Activated effector memory CD4-positive, alpha-beta T cell treated with Interleukin-2 at 50 U/mL for 16 hours (primary cell): ENCODE measurements at places on chromosomes 12 and 14.

- DNase-seq: no peak
Measured at GRCh38 chr12:129379076-129379804, 524.6 kb downstream of the TMEM132D start.

- DNase-seq: no peak
Measured at GRCh38 chr12:21776175-21776574, 1.7 kb upstream of the KCNJ8 start.

- DNase-seq: no peak
Measured at GRCh38 chr12:60180298-60180697, 584.5 kb downstream of the SLC16A7 start.

- no peak for DNase-seq
Measured at GRCh38 chr12:98109266-98109665, 406.1 kb upstream of the TMPO start.

DNA sequence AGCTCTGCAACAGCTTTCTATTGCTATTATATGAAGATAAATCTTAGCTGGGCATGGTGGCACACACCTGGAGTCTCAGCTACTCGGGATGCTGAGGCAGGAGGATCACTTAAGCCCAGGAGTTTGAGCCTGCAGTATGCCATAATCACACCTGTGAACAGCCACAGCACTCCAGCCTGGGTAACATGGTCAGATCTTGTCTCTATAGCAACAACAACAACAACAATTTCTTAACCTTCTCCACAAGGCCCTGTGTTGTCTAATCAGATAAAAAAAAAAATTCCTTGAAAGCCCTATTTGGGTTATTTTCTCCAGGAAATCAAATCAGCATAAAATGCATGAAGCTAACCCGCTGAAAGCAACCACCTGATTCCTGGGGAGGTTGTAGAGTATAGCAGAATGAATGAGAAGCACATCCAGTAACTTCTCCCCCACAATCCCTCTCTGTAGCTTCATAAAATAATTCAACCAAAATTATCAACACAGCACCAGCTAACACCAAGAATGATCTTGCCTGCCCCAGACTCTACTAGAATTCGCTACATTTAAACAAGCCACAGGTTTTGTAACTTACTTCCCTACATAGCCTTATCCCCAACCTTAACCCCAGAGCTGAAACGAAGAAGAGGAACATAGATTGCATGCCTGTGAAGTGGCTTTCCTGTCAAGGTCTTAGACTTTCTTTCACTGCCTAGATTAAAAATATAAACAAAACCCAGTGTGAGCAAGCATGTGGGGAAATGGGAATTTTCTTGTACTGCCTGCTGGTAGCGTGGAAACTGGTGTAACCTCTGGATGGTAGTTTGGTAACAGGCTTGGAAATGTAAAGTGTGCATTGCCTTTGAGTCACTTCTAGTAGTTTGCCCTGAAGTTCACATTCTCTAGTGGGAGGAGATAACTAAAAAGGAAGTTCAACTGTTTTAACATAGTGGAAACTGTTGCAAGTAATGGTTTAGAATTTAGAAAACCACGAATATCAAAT lies 6.0 kb upstream of the STK38L start:
- DNase-seq: no peak

GRCh38 chr12:572532-572899 lies 90.7 kb downstream of the NINJ2 start:
- no peak for DNase-seq

DNA sequence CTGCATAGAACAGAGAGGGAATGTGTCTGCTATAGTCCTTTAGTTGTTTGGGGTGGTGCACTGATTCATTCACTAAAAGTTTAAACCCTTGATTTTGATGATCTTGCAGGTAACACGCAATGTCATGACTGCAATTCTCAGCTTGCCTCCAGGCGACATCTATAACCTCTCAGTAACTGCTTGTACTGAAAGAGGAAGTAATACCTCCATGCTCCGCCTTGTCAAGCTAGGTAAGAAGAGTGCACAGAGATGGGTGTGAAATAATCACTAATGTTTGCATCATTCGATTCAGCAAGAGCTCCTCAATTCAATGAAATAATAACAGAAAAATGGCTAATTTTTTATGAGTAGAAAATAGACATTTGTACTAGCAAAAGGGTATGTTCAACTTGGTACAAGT lies 203.7 kb downstream of the PTPRO start:
- DNase-seq: no peak

DNA sequence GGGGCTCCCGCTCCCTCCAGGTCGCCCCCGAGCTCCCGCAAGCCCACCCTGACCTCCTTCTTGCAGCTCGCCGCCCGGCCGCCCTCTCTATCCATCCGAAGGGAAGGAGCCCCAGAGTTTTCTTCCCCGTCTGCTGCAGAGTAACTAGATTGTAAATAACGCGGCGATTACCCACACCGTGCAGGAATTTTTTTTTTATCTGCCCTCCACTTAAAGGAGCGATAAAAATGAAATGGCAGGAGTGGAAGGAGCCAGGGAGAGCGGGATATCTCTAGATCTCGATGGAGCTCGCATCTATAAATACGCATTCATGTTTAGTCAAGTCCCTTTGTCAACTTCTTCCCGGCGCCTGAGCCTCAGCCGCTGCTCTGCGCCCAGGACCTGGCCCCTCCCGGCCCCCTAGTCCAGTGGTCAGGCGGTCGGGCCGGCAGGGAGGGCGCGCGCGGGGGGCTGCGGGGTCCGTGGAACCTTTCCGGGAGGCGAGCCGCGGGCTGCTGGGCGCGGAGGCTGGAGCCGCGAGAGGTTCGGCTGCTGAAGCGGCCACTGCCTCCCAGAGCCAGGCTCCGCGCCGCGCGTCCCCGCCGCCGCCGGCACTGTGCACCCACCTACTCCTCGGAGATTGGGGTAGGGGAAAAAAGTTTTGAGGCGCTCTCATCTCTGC lies 386.0 kb downstream of the BCAT1 start:
- no peak for DNase-seq

DNA sequence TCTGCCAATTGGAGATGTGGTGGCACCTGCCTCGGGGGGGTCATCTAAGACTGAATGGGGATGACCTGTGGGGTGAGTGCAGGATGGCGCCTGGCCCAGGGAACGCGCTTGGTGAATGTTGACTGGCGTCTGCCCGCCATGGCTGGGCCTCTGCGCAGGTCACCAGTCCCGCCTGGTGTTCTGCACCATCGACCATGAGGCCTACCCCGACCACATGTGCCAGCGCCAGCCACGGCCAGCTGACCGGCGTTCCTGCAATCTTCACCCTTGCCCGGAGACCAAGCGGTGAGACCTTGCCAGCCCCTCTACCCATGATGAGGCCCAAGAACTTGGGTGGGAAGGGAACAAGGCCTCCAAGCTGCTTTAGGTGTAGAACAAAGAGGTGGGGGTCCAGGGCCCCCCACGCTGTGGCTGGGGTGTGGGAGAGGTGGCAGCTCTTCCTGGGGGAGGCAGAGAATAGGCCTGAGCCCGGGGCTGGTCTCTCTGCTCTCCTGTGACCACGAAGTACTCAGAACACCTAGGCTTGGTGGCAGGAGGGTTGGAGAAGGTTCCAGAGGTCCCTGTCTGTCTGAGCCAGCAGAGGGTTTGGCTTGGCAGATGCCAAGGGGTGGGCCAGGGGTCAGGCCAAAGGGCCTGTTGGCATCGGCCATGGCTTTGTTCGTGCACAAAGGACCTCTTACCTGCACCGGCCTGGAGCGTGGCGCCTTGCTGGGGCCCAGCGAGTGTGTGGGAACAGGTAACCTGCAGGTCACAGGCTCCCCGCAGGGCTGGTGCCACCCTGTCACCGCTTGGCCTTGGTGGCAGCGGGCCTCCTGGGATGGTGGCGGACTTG lies 15.4 kb downstream of the PAPLN start:
- DNase-seq: no peak

DNA sequence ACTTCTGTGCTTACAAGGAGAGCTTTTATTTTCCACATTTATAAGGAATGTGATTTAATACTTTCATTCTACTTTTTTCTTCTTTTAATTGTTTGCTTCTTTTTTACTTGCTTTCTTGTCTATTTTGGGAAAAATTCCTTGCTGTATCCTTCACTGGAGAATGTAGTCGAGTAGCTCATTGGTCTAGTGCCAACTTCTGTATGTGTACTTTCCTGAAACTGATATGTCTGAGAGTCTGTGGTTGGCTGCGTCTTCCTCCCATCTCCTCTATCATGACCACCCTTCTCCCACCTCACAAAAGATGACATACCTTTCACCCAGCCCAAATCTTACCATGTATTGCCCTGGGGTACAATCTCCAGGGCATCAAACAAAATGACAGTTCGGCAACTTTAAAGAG lies 51.8 kb downstream of the MSRB3 start:
- DNase-seq: no peak

DNA sequence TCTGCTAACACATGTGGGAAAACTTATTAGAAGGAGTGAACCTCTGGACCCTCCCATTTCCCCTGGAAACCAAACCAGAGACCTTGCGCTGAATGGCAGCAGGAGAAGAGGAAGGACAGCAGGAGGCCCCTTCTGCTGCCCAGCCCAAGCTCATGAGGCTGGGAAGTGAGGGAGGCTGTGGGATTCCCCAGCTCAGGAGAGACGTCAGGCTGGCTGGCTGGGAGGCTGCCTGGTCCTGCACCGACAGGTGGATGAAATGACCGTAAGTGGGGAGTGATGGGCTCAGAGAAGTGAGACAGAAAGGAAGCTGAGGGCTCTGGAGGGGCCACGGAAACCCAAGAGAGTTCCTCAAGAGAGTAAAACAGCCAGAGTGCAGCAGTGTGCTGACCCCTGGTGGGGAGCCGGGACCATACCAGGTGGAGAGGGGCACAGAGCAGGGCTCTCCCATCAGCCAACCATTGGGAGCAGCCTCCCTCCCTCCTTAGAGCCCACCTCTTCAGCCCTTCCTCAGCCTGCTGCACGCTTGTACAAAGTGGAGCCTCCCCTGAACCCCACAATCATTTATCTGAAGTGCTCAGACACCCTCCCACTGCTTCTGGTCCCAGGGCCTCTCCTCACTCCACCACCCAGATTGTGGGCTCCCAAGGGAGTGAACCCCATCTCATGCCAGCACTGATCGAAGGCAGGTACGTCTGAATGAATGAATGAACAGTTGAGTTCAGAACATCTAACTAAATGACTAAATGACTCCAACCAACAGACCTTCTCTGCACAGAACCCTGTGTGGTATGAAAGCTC lies 14.0 kb downstream of the TAMALIN start:
- DNase-seq: peak; percentile 49
